ENCODE measurements at places on chromosomes 2 and 18.

DNA sequence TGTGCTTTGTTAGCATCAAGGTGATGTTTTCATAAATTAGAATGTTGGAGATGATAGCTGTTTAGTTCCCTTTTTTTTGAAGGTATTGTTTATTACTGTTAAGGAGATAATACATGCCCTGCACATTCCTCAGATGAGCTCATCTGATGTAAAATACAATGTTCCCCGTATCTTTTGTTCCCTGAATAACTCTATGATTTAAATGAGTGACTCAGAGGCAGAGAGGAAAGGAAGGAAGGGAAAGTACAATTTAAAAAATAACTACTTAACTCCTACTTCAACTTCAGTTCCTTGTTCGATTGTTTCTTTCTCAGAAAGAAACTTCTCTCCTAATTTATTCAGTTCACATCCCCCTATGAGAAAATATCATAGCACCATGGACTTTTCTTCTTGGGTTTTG, 208.7 kb downstream of the KCNE4 start:
- no peak for DNase-seq

- DNase-seq, result no peak
These were observed 68.2 kb downstream of the ZSWIM2 start for GRCh38 chr2:186780701-186781316.

DNA sequence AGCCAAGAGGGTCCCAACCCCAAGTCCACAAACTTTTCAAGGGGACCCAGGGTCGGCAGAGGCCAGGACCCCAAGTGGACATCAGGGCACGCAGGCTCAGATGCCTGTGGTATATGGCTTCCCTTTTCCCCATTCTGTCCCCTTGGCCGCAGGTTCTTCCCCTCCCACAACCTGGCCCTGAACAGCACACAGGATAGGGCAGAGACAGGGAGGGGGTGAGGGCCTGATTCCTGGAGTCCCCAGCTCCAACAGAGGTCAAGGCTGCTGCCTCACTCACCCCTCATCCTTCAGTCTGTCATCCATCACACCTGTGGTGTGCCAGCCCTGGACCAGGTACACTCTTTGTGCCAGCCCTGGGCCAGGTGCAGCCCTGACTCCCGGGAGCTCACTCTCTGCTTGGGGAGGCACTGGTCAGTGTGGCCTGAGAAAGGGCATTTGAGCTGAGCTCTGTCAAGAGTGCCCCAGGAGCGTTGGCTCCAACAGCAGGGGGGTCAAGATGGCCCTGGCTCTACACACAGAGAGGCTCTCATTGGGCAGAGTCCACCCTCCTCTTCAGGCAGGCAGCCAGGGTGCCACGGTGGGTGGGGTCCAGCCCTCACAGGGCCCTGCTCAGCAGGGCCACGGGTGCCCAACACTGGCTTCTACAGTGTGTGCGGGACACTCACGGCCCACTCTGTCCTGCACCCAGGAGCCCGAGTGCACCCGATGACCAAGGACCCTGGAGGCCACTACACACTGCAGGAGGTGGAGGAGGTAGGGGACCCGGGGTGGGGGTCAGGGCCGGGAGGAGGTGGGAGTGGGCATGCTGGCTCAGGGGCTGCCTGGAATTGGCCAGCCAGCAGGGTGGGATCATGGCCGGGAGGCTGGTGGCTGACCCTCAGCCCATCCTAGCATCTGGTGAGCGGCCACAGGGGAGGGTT, 1.6 kb downstream of the AGXT start:
- DNase-seq, result no peak

- DNase-seq, result no peak
These were observed 37.1 kb downstream of the LRRC30 start for GRCh38 chr18:7267973-7268372.

- no peak for DNase-seq
These were observed 119.2 kb upstream of the ACVR1C start for GRCh38 chr2:157747695-157748370.

- no peak for DNase-seq
These were observed 248.8 kb downstream of the RDH14 start for GRCh38 chr2:18311420-18312195.

DNA sequence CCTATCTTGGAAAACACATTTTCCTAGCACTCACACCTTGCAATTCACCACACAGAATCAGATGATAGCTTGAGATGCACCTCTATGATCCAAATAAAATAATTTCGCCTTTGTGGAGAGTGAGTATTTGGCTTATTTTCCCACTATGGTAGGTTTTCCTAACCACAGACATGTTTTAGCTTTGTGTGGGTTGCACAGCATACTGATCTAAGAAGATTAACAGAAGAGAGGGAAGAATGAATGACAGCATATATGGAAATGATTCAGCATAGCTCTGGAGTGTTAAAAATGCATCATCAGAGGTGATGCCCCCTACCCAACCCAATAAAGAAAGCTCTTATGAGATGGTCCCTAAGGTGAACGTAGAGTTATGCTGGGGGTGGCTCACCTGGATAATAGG, 72.5 kb downstream of the GCA start:
- no peak for DNase-seq

DNA sequence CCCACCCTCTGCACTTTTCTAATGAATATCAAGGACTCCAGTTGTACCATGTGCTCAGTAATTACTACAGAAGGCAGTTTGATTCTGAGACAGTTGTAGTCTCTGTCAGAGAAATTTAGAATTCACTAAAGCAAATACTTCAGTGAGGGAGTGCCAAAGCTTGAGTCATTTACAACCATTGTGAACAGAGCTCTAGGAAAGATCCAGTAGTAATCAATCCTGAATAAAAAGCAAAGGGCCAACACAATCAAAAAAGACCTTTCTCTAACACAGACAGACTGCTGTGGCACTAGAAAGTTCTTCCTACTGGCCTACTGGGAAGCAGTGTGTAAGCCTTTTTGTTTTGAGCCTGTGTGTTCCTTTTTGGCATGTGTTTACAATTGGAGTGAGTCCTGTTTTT, 135.6 kb upstream of the UNC80 start:
- no peak for DNase-seq

GRCh38 chr2:26838121-26838906, 9.6 kb upstream of the DPYSL5 start:
- DNase-seq, result peak; percentile 14

- DNase-seq, result no peak
These were observed 266.6 kb downstream of the SRBD1 start for GRCh38 chr2:45344502-45344901.

DNA sequence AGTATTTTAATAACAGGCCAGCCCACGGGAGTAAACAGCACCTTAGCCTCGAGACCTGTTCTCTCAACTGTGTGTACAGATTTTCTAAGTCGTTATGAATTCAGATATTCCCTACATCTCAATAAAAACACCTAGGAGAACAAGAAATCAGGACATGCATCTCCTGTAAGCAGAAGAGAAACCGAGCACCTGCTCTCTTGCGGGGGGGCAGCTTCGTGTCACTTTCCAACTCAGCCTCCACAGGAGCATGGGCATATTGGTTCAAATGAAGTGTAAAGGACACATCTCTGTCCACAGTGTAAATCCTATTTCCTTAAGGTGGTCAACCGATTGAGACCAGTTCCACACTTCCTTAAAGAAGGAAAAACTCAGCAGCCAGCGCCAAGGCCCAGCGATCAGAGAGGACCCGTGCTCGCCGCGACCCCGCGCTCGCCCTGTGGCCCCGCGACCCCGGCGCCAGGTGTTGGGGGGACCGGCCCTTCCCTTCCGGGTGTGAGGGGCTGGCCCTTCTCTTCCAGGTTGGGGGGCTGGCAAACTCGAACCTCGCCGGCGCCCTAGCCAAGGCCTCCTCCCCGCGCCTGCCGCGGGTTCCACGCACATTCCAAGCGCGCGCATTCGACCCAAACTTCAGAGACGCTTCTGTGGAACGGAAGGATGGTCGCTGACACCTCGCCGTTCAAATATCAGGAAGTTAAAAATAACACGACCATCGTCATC, 652 bp downstream of the SH3YL1 start:
- no peak for DNase-seq

DNA sequence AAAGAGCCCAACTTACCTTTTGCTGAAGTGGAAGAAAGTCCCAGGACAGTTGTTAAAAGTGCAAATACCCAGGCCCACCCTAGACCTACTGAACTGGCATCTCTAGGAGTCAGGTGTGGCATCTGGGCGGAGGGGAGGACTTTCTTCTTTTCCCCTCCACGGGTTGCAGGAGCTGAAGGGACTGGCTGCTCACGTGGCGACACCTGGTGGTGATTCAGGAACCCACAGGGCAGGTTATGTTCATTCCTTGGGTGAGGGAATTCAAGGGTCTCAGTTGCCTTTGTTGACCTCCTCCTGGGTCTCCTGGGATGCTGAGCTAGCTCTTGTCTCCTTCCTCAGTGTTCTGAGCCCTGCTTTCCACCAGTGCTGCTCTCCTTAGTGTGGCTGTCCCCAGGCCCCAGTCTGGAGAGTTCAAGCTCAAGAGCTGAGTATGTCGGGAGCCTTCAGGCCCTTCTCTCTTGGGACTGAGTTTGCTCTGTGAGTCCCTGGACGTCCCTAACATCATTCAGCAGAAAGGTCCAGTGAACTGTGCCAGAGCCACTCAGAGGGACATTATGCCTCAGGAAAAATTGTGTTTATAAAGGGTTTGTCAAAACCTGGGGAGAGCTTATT, 56.9 kb downstream of the DYSF start:
- DNase-seq, result peak; percentile 49

- DNase-seq, result no peak
These were observed 3.7 kb downstream of the NEURL3 start for GRCh38 chr2:96501471-96501874.

GRCh38 chr2:26811261-26811660, 25.4 kb downstream of the CENPA start:
- DNase-seq, result no peak

GRCh38 chr2:22894761-22895160, 490.2 kb upstream of the KLHL29 start:
- DNase-seq, result no peak

GRCh38 chr2:152126664-152127063, 27.8 kb upstream of the CACNB4 start:
- no peak for DNase-seq

- no peak for DNase-seq
These were observed 172.5 kb downstream of the MAIP1 start for GRCh38 chr2:200127848-200128247.

DNA sequence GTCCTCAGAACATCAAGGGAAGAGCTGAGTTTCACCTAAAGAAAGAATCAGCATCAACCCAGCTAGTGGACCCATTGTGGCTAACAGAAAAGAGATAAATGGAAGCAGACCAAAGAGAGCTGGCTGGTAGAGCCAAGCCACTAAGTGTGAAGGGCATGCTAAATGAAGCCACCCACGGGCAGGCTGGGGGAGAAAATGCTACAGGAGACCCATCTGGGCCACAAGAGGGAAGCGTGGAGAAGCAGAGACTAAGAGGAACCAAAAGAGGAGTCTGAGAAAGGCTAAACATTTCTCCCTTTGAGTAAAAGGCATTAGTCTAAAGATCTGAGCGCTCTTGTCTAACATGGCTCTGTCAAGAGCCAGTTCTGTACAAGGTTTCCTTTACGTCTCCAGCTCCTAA, 15.8 kb downstream of the CWC22 start:
- DNase-seq, result peak; percentile 23

DNA sequence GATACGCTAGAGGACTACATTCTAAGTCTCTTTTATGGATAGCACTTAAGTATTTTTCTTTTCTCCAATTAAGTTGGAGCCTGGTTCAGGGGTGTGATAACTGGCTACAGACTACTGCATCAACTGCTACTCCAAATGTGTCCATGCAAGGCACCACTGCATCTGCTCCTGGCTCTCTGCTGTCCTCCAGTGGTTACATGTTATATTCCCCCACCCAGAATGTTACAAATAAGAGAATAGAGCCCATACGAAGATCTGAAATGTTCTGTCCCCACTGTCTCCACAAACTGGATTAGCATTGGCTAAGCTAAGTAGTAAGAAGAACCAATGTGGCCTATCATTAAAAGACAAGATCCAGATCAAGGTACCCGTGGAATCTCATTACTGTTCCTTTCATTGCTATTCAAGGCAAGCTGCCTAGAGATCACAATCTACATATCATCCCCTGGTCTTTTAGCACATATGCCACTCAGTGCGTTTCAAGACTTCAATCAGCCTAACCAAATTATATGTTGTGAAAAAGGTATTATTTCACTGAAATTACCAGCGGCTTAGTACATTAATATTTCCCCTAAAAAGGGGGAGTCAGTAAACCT, 308.3 kb upstream of the SLC8A1 start:
- DNase-seq, result peak; percentile 22

GRCh38 chr2:106959975-106960682, 74.2 kb upstream of the ST6GAL2 start:
- DNase-seq, result no peak

- no peak for DNase-seq
These were observed 13.9 kb downstream of the CNDP2 start for GRCh38 chr18:74509856-74510769.

DNA sequence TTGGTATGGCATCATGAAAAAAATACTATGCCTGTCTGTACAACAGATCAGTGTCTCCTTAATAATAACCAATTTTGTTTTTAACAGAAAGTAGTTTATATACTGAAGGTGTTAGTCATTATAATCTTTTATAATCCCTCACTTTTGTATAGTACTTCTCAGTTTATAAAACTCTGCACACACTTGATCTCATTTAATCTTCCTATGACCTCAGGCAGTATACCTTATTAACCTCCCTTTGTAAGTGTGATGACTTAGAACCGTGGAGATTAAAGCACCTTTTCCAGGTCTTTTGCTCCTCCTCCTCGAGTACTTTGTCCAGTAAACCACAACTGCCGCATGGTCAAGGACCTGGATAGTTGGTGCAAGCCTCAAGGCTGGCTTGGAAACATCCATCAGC, 945.5 kb downstream of the EPHA4 start:
- no peak for DNase-seq

DNA sequence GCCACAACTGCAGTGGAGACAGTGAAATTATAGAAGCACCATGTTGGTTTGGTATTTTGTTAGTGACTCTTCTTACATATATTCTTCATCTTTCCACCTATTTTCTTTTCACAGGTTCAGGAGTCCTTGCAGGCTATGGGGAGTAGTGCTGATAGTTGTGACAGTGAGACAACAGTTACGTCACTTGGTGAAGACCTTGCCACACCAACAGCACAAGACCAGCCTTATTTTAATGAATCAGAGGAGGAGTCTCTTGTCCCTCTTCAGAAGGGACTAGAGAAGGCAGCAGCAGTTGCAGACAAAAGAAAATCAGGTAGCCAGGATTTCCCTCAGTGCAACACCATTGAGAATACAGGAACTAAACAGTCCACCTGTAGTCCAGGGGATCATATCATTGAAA, 23.6 kb downstream of the ITPRID2 start:
- peak; percentile 34 for DNase-seq

GRCh38 chr2:144705328-144706245, 185.7 kb upstream of the ZEB2 start:
- DNase-seq, result no peak

- no peak for DNase-seq
These were observed 242.8 kb upstream of the RBMS1 start for GRCh38 chr2:160736148-160737028.

- DNase-seq, result no peak
These were observed 404.4 kb upstream of the MEIS1 start for GRCh38 chr2:66030553-66030952.

- no peak for DNase-seq
These were observed 18.7 kb downstream of the C18orf63 start for GRCh38 chr18:74334242-74334893.

GRCh38 chr18:63897072-63897471, 9.6 kb downstream of the SERPINB2 start:
- no peak for DNase-seq
